ENCODE measurements at places on chromosomes 16 and 17.

- peaks cover 2% of the 10 kb centered on the region for H3K36me3 ChIP-seq
- H3K4me1 ChIP-seq: peaks cover 12% of the 10 kb centered on the region
- H3K4me3 ChIP-seq: no peak overlapping the region
- no peaks in the 10 kb centered on the region for H3K27me3 ChIP-seq
These were observed 260.8 kb upstream of the CACNG5 start for GRCh38 chr17:66574123-66574522.

- H3K27me3 ChIP-seq: no peaks in the 10 kb centered on the region
- peaks cover 10% of the 10 kb centered on the region for H3K4me1 ChIP-seq
- H3K27ac ChIP-seq: peak overlapping the region; percentile 15
These were observed 24.7 kb upstream of the KRT20 start for GRCh38 chr17:40909755-40910154.

GRCh38 chr17:80119839-80120238 is 18.5 kb downstream of the GAA start:
- H3K27me3 ChIP-seq: no peaks in the 10 kb centered on the region
- H3K36me3 ChIP-seq: peaks cover 3% of the 10 kb centered on the region
- no peak for DNase-seq

GRCh38 chr17:79522414-79522813 is 88.4 kb downstream of the RBFOX3 start:
- H3K4me1 ChIP-seq: no peaks in the 10 kb centered on the region
- H3K36me3 ChIP-seq: no peaks in the 10 kb centered on the region
- peaks cover 15% of the 10 kb centered on the region for H3K27me3 ChIP-seq
- no peak overlapping the region for H3K4me3 ChIP-seq

GRCh38 chr17:2101448-2102257 is 46.8 kb downstream of the HIC1 start:
- H3K4me1 ChIP-seq: peaks cover 4% of the 10 kb centered on the region
- no peaks in the 10 kb centered on the region for H3K27me3 ChIP-seq
- H3K27ac ChIP-seq: no peak overlapping the region
- DNase-seq: no peak

All from IMR-90 (cell line).